NCI-H1417 treated with DMSO at 0.1 percent for 48 hours (cell line): ENCODE measurements at places on chromosomes 7 and 10.

DNA sequence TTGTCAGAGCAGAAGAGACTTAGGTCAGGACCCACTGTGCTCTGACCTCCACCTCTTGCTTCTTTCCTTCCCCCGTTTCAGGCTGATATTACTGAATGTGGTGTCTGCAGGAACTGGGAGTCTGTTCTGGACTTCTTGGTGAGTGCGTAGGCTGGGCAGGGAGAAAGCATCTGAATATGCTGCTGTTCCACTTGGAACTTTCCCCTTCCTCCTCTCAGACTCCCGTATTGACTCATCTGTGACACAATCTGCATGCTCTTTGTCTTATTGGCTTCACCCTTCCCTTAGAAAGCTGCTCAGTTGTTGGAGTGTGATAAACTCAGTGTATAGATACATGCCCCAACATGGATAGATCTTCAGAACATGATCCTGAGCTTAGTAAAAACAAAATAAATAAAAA lies 137.6 kb upstream of the HABP2 start:
- no peak for DNase-seq

DNA sequence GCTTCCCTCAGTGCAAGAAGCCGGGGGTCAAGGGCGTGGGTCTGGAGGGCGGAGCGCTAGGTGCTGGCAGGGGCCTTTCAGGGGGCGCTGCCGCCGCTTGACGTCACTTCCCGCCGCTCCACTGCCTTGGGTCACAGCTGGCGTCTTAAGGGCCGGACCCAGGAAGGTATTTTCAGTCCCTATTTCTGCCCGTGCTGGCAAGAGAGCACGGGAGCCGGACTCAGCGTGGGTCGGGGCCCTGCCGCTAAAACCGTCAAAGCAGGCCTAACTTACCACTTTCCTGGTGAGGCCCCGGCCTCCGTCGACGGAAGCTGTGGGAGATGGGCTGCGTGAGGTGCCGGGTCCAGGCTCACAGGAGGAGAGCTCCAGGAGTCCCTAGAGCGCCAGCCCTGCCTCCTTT lies 12.0 kb downstream of the VAX1 start:
- DNase-seq: no peak

- no peak for DNase-seq
Measured at GRCh38 chr10:125144693-125145623, 15.4 kb downstream of the CTBP2 start.

DNA sequence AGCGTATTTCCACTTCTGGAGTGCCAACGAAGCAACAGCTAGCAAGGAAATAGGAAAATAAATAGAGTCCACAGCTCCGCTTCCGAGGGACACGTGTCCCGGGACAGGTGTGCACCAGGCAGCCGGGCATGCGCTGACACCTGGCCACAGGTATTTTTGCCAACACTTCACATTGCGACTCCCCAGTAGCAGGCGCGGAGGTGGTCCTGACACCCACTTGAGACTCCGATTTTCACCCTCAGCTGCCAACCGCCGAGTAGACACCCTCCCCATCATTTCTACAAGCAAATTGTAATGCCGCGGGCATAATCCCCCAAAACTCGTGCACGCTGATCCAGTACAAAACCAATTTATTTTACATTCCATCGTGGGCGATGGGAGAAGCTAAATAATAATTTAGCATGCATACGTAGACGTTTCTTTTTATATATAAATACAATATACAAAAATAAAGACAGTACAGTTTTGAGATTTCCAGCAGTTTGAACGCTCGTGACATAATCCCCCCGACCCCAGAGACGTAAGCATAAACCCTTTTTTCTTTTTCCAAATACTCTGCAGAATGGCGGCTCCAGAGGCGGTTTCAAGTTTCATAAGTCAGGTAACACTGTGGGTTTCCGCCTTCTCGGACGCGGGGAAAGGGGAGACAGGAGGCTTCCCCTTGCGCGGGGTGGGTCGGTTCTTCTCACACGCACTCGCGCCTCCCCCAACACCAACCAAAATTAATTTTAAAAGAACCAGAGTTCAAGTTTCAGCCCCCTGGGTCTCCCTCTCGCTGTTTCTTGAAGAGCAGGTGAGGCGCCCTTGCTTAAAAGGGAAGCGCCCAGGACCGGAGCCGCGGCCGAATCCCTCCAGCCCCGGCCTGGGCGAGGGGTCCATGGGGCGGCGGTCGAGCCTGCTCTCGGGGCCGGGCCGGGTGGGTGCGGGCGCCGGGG lies 5.7 kb downstream of the MNX1 start:
- no peak for DNase-seq

DNA sequence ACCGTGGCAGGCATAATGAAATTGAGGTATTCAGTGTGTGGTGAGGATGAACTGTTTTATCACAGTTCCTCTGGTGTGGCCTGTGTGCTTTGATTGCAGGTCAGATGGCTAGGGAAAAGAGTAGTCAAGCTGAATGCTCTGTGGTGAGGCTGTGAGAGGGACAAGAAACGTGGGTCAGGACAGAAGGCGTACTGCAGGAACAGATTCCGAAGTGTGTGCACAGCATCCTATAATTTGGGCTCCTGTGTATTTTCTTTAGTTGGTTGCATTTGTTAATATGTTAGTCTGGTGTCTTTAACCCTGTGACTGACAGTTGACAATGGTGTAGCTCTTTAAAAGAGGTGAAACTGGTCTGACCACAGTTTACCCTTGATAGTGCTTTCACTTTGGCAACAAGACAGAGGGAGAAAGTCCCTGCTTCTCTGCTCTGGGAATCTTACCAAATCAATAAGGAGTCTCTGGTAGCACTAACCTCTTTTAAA lies 76.5 kb downstream of the AUTS2 start:
- DNase-seq: no peak

DNA sequence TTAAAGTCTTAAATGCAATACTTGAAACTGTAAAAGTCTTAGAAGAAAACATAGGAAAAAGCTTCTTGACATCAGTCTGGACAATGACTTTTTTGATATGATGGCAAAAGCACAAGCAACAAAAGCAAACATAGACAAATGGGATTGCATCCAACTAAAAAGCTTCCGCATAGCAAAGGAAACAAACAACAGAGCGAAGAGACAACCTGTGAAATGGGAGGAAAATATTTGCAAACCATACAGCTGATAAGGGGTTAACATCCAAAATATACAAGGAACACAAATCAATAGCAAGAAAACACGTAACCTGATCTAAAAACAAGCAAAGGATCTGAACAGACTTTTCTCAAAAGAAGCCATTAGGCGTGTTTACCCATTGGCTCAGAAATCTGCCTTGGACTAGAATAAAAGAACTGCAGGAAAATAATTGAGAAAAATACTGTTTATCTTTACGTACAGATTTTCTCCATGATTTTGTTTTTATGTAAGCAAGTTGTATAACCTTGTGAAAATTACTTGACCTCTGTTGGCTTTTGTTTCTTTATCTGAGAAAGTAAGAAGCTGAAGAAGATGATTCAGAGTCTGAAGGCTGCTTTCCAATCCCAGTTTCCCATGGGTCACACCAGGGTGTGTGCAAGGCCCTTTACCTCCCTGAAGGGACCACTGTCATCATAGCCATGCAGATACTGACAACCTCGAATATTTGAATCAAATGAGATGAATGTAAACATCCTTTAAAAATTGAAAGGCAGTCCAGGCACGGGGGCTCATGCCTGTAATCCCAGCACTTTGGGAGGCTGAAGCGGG lies 99.1 kb upstream of the LANCL2 start:
- no peak for DNase-seq

GRCh38 chr7:127927348-127927696 lies 103.9 kb downstream of the LRRC4 start:
- no peak for DNase-seq

DNA sequence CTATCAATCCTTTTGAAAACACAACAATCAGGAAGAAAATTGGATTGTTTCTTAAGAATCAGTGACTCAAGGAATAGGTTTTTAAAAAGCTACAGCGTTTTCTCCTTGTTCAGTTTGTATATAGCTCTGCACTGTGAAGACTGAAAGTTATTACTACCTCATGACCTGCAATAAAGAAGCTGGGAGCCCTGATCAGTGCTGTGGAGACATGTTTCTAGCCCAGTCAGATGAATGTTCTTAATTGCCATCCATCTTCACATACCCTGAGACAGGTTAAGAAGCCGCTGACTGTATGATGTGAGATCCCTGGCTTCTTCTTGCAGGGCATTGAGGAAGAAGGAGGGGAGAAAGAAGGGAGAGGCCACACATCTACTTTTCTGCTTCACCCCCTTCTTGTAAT lies 58.0 kb upstream of the VWC2 start:
- DNase-seq: no peak

GRCh38 chr7:127154958-127155357 lies 97.8 kb downstream of the GRM8 start:
- DNase-seq: no peak

GRCh38 chr7:78350391-78350790 lies 551.8 kb downstream of the PHTF2 start:
- DNase-seq: no peak

- DNase-seq: no peak
Measured at GRCh38 chr7:135522509-135522908, 12.6 kb upstream of the CNOT4 start.

- no peak for DNase-seq
Measured at GRCh38 chr10:129538236-129538635, 71.2 kb downstream of the MGMT start.

- no peak for DNase-seq
Measured at GRCh38 chr7:69377191-69377590, 221.1 kb upstream of the AUTS2 start.

DNA sequence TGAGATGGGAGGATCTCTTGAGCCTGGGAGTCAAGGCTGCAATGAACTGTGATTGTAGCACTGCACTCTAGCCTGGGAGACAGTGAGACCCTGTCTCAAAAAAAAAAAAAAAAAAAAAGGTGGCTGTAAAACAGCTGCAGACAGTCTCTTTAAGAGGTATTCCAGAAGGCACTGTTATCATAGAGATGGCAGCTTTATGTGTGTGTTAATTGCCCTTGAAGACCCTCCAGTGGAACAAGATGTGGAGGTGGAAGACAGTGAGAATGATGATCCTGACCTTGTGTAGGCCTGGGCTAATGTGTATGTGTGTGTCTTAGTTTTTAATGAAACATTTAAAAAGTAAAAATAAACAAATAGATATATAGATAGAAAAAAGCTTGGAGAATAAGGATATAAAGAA lies 66.0 kb downstream of the ZNF487 start:
- DNase-seq: no peak

DNA sequence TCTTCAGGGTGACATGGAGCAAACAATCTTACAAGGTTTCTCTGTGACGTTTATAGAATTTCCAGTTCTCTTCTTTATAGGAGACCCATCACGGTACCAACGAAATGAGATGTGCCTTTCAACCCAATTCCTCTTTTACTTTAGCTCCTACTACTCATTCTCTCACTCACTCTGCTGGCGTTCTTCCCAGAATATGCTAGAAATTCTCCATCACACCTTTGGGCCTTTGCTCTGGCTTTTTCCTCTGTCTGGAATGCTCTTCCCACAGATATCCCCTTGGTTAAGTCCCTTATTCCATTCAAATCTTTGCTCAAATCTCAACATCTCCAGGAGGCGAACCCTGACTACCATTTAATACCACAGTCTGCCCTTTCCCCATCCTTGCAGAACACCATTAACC lies 39.0 kb downstream of the SEMA3C start:
- no peak for DNase-seq

GRCh38 chr10:123916775-123917174 lies 25.2 kb upstream of the CPXM2 start:
- no peak for DNase-seq

DNA sequence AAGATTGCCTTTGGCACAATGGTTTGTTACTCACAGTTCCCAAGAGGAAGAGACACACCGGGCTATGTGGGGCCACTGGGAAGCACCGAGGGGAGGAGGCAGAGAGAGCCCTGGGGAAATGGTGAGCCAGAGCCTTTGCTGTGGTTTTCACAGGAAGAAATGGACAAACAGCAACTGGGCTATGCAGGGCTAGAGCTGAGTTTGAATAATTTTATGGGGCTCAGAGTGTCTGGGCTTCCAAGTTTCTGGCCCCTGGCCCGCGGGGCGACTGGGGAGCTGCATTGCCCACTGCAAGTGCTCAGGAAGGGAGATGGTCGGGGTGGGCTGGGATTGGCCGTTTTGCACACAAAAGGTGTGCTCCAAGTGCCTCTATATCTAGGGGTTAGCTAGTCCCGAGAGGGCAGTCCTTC lies 92.6 kb downstream of the CHST15 start:
- no peak for DNase-seq

- no peak for DNase-seq
Measured at GRCh38 chr7:374706-375311, 84.8 kb downstream of the FOXL3 start.

DNA sequence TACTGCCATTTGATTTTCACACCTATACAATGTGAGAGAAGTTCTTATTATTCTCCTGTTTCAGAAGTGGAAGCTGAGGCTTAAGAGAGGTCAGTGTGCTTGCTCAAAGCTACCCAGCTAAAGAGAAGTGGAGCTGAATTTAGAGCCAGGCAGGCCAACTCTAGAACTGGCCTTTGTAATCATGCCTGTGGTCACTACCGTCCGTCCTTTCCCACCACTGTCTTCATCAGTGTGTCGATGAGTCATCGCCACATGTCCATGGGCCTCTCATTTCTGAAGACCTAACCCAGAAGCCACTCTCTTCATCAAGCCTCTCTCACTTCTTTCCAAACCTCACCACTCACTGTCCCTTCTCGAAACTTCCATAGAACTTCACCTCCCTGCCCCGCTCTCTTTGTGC lies 237.8 kb downstream of the KIAA1217 start:
- DNase-seq: no peak

- DNase-seq: no peak
Measured at GRCh38 chr10:114526126-114526503, 121.8 kb upstream of the AFAP1L2 start.

GRCh38 chr7:21448974-21449373 lies 21.1 kb downstream of the SP4 start:
- no peak for DNase-seq

DNA sequence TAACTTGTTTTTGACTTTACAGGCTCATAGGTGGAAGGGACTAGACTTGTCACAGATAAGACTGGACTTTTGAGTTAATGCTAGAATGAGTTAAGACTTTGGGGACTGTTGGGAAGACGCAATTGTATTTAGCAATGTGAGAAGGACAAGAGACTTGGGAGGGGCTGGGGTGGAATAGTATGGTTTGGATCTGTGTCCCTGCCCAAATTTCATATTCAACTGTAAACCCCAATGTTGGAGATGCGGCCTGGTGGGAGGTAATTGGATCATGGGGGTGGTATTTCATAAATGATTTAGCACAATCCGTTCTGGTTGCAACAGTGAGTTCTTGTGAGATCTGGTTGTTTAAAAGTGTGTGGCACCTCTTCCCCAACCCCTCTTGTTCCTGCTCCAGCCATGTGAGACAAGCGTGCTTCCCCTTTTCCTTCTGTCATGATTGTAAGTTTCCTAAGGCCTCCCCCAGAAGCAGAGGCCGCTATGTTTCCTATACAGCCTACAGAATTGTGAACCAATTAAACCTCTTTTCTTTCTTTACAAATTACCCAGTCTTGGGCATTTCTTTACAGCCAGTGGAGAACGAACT lies 22.6 kb downstream of the RNF216 start:
- no peak for DNase-seq

GRCh38 chr10:3745521-3745920 lies 39.5 kb downstream of the KLF6 start:
- DNase-seq: no peak
